ENCODE measurements at places on chromosomes 5 and 9.

GRCh38 chr5:58224661-58225060 lies 235.2 kb downstream of the PLK2 start:
- no peak for DNase-seq

GRCh38 chr9:121634329-121635261 lies 16.8 kb upstream of the DAB2IP start:
- DNase-seq: no peak

DNA sequence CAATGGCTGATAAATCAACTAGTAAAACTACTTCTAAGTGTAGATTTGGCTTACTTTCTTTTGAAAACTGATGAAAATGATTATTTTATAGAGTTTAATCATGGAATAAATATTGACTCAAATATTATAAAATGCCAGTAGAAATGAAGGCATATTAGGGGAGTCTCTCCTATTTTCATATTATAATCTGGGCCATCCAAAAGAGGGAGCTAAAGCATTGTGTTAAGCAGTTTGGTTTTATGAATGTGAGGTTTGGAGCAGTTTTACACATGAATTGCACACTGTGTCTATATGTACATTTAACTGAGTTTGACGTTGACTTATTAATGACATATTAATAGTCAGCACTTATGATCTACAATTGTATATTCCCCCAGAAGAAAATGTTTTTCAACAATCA lies 17.4 kb downstream of the CDH9 start:
- DNase-seq: no peak

DNA sequence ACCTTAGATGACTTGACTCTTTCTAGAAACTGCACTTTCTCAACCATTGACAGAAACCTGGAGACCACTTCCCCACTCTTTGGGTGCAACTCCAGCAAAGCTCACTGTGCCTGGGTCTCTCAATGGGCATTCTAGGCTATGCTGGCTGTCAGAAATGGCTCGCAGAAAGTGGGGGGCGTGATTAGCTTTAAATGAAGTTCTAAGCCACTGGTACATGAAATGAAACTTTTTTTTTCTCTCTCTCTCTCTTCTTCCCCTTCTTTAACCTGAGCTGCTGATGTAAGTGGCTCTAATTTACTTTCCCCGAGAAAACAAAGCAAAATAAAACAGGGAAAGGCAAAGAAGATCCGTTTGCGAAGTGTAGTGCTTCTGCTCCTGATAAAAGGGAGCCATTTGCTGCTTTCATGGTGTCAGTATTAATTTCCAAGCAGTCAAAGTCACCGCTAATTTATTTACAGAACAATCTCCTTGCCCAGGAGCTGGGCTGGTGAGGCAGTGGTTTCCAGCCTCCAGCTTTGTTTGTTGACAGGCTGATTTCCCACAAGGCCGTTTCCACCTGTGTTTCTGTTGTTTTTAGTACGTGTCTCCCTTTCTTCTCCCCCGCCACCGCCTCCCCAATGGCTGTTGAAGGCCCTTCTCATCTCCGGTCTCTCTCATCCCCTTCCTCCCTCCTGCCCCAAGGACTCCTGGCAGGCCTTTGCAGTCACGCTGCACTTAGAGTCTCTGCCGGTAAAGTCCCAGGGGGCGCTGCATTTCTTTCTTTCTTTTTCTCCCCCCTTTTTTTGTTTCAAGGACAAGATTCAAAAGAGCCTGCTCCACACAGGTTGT lies 422.9 kb downstream of the EBF1 start:
- no peak for DNase-seq

- DNase-seq: no peak
Measured at GRCh38 chr9:5631026-5631425, 2.1 kb downstream of the RIC1 start.

GRCh38 chr5:126561908-126562307 lies 33.1 kb downstream of the ALDH7A1 start:
- no peak for DNase-seq
